ENCODE measurements at places on chromosomes 5 and 9. TPM values are rescaled to one million over a fixed set of nuclear protein-coding genes. Genes with fewer than 3 reads are reported as not detected.

DNA sequence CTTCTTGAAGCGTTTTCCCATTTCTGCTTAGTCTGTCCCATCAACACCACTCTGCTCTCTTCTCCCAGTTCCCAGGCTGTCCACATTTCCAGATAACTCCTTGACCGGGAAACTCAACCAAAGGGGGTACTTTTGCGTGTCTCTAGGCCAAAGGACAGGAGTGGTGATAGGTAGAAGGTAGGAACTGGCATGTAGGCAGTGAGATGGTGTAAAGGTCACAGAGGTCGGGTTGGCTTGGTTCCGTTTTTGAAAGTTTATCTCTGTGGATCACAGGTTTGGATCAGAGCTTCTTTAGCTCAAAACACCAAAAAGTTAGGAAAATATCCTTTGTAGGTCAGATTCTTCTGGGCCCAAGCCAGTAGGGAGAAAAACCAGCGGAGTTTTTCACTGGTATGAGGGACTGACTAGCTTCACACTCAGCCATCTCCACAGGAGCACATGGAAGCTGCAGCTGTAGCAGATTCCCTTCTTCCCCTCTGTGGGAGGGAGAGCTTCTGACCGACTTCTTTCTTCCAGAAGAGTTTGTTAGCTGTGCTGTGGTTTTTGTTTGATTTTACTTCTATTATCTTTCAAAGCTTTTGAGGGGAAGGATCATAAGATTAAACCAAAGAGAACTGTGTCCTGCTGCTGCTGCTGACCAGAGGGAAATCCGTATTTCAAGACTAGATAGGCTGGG, 98.4 kb upstream of the DMRT1 start:
- no peak for DNase-seq

GRCh38 chr9:18544456-18544855, 70.5 kb downstream of the ADAMTSL1 start:
- no peak for DNase-seq

GRCh38 chr9:37692622-37693221, 42.0 kb downstream of the FRMPD1 start:
- DNase-seq = no peak

- DNase-seq = no peak
These were observed 72.8 kb upstream of the C6 start for GRCh38 chr5:41286165-41286564.

DNA sequence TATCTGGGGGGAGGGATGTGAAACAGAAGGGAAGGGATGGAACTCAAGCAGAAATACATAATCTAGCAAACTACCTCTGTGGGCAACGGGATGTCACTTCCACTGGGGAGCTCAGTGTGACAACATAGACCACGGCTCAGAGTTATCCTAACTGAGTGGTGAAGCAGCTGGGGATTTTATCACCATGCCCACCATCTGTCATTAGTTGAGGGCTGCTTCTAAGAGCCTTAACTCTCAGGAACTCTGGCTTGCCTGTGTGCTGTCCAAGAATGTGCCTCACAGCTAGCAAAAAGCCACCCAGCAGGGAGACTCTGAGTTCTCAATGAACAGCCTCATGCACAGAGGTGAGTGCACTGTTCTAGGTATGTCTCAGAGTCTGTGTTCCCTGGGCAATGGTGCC, 90.6 kb upstream of the CXCL14 start:
- DNase-seq = no peak

DNA sequence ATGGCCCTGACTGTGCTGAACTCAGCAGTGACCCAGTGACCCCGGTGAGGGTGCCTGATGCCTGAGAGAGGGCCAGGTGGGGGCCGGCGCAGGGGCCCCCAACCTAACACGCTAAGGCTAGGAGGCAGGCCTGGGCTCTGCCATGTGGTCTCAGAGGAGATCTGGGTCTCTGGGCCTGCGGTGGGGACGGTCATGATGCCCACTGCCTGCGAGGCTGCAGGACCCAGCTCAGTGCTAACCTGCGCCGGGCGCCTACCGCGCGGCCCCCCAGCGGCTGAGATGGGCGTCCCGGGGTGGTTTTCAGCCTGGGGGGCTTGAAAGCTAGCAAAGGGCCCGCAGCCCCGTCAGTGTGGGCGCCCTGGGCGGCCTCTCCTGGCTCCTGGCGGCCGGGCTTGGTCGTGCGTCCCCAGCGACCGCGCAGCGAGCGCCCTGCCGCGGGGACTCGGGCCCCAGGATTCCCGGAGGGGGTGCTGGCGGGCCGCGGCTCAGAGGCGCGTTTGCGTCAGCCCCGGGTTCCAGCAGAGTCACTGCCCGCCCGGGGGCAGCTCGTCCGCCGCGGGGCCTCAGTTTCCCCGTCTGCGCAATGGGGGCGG, 2.5 kb downstream of the EGFL7 start:
- DNase-seq = no peak

- no peak for DNase-seq
These were observed 99.5 kb downstream of the PJA2 start for GRCh38 chr5:109310315-109310714.

DNA sequence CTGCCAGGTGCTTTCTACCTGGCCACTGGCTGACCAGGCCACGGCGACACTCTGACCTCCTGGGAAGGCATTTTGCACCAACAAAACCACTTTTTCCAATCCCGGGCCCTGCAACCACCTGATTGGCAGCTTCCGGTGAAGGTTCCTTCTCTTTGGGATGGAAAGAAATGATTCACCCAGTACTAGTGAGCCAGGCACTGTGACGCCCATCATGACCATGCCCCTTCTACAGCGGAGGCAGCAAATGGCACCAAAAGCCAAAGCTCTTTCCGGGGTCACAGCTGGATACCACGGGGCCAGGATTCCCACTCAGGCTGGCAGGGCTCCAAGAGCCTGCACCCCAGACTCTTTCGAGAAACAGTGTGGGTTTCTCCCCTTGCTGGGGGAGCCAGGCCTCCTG, 4.7 kb downstream of the NOTCH1 start:
- no peak for DNase-seq

DNA sequence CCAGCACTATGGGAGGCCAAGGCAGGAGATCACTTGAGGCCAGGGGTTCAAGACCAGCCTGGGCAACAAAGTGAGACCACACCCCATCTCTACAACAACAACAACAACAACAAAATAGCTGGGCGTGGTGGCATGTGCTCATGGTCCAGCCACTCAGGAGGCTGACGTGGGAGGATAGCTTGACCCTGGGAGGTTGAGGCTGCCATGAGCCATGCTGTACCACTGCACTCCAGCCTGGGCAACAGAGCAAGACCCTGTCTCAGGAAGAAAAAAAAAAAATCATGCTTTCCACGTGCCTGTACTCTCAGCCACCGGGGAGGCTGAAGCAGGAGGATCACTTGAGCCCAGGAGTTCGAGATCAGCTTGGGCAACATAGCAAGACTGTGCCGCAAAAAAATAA, 29.5 kb downstream of the TSC1 start:
- DNase-seq = no peak

DNA sequence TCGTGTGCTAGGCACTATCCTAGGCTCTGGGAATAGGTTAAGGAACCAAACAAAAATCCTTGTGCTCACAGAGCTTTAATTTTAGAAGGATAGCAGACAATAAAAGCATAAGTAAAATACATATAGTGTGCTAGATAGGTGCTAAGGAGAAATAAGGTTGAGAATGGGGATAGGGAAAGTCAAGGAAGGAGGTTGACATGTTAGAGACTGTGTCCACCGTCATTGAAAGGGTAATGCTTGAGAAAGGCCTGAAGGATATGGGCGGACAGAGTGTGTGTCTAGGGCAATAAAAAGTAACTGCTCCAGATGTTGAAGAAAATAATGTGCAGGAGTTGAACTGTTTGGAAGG, 482 bp upstream of the TDRD7 start:
- no peak for DNase-seq

DNA sequence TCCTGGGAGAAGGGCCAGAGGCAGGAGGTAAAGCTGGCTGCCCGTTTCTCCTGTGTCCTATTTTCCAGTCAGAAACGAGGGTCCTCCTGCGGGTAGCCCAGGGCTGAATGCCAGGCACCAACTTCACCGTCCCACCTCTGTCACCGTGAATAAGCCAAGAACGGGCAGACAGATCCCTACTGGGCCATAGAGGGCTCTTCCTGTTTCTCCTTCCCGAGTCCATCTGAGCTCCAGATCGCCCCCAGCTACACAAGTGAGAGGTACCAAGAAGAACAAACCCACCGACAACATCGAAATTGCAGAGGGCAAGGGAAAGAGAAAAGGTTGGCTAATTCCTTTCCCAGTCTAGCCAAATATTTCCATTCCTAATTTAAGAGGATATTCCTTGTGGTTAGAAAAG, 93.7 kb downstream of the SPOCK1 start:
- no peak for DNase-seq

TNFSF8 gene
- polyA plus RNA-seq = 1.3 TPM

HSDL2 gene
- 36.0 TPM for polyA plus RNA-seq

Measured in testis (tissue), 5 donors.